ENCODE measurements at places on chromosomes 5 and 9.

DNA sequence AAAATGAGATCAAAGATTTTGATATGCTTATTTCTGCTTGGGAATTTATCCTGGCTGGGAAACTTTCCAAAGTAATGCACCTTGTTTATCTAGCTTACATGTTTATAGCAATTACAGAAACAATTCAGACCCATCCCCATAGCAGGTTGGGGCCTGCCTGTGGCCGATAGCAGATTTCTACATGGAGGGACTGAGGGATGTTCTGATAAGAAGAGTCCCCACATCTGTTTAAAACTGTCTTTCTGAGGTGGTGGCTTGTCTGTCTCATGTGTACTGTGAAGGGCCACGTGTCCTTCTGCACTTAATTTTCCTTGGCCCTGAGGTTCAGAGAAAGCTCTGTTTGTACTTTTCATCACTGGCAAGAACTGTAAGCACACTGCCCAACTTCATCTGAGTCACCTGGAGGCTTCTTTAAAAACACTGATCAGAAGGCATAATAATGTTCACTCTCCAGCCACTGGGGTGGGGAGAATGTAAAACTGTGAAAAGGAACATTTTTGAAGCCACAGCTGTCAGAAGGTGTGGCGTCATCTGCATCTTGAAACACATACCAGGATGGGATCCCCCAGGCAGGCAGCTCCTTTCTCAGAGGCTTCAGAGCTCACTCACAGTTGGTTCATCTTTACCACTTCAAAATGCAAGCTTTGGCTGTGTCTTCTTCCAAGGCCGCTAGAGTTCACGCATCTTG lies 80.3 kb downstream of the MAP1B start:
- no peak for DNase-seq

GRCh38 chr9:109409773-109410397 lies 88.2 kb downstream of the PTPN3 start:
- DNase-seq, result no peak

DNA sequence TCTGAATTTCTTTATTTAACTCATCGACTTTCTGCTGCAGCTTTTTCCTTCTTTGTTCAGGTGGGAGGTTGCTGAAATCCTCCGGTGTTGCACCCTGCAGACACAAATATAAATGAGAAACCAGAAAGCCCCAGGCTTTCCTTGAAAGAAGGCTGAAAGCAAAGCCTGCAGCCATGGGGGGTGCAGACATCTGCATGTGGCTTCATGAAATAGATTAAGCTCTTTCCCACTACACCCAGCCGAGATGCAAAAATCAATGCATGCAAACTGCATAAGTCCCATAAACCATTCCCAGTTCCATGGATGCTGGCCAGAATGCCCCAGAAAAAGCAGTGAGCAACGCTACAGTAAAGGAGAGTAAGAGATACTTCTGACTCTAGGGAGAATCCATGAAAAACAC lies 73.6 kb downstream of the USP20 start:
- no peak for DNase-seq

DNA sequence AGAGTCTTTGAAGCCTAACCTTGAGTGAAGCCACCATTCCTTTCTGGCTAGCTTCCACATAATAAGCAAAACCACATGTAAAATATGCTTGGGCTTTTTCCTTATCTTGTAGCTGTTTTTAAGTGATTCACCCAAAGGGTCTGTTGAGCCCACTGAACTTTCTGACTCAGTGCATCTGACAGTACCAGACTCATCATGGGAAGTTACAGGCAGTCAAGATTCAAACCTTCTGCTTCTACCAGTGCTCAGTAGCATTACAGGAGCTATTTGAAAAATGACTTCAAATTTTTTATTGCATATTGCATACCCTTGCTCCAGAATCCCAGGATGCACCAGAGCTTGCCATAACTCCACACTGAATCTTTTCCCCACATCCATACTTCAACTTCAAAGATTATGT lies 87.5 kb upstream of the PTPRD start:
- no peak for DNase-seq

DNA sequence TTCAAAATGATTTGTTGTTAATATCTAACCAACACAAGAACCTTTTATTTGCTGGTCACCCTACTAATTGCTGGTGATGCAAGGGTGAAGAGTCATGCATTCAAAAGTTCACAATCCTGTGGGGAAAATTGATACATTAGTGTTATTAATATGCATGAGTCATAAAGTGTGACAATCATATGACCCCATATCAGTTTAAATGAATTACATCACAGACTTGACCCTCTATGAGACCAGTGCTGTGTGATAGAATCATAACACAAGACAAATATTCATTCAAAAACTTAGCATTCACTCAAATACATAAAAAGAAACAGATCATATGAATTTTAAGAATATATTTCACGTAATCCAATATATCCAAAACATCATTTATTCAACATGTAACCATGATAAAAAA lies 304.6 kb upstream of the CDH12 start:
- DNase-seq, result no peak

DNA sequence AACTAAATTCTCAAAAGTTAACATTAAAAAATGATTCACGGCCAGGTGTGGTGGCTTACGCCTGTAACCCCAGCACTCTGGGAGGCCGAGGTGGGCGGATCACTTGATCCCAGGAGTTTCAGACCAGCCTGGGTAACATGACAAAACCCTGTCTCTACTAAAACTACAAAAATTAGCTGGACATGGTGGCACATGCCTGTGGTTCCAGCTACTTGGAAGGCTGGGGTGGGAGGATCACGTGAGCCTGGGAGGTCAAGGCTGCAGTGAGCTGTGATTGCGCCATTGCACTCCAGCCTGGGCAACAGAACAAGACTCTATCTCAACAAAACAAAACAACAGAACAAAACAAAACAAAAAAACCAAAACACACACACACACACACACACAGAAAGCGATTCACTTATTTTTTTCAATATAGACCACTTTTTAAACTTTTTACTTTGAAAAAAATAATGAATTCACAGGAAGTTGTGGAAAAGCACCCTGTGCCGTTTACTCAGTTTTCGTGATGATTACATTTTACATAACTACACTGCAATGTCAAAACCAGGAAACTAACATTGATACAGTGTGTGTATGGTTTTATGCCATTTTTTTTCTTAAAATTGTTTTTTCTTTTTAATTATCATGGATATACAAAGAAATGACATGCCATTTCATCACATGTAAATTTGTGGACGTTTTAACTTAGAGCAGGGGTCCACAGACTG lies 73.7 kb downstream of the TENT4A start:
- no peak for DNase-seq

- no peak for DNase-seq
Measured at GRCh38 chr5:39368116-39368515, 3.8 kb upstream of the C9 start.

DNA sequence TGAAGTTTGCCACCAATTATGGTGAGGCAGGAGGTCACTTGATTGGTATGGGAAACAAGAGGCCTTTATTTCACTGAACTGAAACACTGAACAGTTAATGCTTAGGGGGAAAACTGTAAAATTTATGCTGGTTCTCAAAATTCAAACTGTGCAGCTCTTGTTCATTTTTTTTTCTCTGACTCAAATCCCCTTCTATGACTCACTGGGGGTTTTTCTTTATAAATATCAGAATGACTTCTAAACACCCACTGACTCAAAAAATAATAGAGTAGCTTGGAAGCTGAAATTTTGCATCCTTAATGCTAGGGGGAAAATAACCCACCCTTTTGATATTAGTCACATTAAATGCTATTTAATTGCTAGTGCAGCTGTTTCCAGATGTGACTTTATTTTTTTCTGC lies 24.1 kb upstream of the OTP start:
- no peak for DNase-seq

DNA sequence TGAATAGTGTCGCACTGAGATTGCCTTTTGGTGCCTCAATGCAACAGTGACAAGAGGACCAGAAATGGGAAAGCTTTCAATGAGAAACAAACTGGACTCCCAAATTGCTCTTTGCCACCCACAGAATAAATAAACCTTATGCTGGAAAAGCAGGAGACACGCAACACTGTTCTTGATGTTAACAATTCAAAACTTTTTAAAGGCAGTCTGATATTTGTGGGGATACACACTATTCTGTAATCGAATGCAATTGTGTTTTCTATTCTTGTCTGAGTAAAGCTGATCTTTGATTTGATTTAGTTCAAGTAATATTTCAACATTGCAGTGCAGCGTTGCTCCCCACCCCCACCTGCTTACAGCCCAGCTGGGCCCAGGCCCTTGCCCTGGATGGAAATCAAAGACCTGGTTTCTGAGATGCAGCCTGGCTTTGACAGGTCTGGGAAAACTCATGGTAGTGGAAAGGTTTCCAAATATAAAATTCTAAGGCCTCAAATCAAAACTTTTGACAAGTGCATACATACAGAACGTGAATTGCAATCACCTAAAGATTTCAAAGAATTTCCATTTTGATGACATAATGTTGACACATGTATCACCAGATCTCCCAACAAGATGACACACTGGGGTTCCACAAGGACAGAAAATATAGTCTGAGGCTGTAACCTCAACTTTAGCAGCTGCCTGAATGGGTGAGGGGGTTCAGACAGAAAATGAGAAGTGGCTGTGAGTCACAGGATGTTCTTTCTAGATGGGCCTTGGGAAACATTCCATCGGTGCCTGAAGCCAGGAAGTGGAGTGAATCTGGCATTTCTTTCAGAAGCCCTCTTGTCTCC lies 55.1 kb downstream of the ABCA1 start:
- DNase-seq, result no peak

DNA sequence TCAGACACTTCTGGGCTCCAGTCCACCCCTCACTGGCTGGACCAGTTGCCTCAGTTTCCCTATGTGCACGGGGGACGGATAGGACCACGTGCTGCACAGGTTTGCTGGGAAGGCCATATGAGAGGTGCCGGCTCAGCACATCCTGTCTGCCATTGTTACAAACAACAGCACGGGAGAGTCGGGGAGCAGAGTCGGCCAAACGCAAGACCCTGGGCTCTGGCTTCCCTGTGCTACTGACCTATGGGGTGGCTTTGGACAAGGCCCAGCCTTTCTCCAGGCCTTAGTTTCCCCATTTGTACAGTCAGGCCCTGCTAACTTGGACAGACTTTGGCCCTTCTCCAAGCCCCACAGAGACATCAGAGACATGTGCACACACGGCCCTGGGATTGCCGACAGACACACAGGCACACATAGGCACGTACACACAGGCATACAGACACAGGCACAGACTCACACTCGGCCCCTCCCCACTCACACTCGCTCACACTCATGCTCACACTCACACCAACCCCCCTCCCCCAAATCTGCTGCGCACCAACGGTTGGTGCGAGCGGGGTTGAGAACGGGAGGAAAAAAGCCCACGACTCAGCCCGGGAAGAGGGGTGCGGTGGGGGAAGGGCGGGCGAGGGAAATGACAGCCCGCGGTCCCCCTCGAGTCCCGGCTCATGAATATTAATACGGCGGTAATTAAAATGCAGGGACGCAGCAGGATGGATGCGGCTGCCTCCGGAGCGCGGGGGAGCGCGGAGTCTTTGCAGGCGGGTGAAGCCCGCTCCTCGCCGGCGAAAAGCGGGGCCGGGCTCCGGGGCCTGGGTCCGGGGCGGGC lies 133.0 kb downstream of the C9orf50 start:
- no peak for DNase-seq

DNA sequence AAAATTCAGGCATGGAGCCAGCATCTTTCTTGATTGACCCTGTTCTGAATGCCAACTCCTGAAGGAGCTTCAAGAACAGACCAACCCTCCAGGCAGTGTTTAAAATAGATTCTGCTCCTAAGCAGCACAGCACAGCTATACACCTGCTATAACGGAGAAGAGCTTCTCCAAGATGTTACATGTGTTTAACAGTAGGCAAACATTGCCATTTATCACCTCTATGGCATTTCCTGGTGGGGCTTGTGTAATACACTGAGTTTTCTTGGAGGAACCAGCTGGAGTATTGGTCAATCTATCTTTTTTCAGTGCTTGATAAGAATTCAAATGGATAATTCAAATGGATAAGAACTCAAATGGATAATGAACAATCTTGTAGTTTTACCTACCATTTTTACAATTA lies 615.1 kb downstream of the CDH12 start:
- DNase-seq, result no peak

- no peak for DNase-seq
Measured at GRCh38 chr5:67774267-67774552, 441.3 kb upstream of the PIK3R1 start.

DNA sequence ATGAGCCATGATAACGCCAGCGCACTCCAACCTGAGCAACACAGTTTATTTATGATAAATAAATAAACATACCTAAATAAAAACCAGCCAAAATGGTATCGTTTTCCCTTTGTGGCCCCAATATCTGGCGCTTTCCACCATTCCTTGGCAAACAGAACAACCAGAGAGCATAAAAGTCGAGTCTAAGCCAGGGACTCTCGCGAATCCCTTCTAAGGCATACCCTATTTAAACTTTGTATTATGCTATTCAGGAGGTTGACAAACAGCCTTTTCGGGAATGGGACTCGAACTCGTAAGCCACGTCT lies 386 bp upstream of the MATR3 start:
- DNase-seq, result no peak

GRCh38 chr9:26746357-26747072 lies 146.1 kb downstream of the CAAP1 start:
- peak; percentile 23 for DNase-seq

- no peak for DNase-seq
Measured at GRCh38 chr9:131140112-131140511, 14.7 kb downstream of the NUP214 start.

DNA sequence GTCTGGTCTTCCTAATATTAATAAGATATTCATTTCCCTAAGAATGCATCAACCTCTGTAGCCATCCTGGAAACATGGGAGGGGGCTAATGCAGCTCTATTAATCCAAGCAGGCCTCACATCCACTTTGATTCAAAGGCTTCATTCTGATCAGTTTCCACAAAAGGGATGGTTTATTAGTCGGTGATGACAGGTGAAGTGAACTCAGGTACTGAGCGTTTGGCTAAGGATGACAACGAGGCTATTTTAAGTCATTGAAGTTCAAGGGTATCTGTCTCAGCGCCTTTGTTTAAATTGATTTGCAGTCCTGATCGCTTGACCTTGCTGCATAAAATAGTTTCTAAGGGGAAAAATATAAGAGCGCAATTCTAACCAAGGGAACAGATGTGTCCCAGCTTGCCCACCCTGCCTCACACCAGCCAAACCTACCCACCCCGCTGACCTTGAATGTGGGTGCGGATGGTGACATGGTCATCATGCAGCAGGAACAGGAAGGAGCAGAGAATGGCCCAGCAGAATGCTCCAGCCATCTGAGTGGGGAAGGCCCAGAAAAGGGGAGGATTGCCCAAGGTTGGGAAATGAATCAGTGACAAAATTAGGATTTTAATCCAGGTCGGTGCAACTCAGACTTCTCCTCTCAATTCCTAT lies 70.5 kb upstream of the ZNF618 start:
- DNase-seq, result no peak

- DNase-seq, result no peak
Measured at GRCh38 chr9:88753691-88754367, 218.9 kb downstream of the NXNL2 start.

Measured in GM13977 (cell line).